Germinal center (tissue), 1 donor: ENCODE measurements at places on chromosomes 4 and X.

GRCh38 chr4:6937754-6938153 lies 28.1 kb downstream of the TBC1D14 start:
- DNase-seq, result no peak

- DNase-seq, result no peak
Measured at GRCh38 chr4:76811604-76812412, 86.1 kb downstream of the SOWAHB start.

- DNase-seq, result no peak
Measured at GRCh38 chr4:142933207-142933606, 87.1 kb upstream of the INPP4B start.

- no peak for DNase-seq
Measured at GRCh38 chrX:133267621-133268020, 49.5 kb upstream of the TFDP3 start.

DNA sequence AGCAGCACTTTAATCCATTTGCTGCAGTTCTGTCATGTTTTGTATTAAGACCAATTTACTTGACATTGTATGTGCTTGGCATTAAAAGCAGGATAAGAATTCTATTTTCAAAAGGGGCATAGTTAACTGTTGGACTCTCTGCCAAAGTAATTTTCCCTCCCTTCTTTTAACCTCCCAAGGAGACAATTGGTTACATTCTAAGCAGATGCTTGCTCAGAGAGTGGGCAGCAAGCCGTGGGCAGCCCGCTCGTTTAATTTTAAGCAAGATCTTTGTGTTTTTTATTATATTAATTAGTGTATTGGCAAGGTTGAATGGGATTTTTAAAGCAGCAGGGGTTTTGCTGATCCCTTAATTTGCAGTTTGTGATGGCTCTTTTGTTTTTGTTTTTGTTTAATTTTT lies 37.1 kb upstream of the KLHL8 start:
- no peak for DNase-seq

DNA sequence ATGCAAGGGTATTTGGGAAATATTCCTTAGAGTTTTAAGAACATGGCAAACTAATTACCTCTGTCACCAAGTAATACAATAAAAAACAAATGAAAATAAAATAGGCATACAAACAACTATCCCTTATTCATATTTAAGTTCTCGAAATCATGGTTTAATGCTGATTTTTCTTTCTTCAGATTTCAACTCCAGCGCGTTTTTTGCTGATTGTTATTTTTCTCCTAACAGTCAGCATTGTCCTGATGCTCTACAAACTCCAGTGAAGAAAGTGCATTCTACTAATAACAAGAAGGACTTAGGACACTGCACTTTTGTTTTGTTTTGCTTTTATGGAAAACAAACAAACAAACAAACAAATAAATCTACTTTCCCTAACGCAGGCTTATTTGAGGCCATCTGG lies 282.4 kb downstream of the FSTL5 start:
- DNase-seq, result no peak

- DNase-seq, result no peak
Measured at GRCh38 chrX:128699716-128700285, 647.6 kb upstream of the ACTRT1 start.

- no peak for DNase-seq
Measured at GRCh38 chrX:23952391-23952790, 44.6 kb downstream of the CXorf58 start.

GRCh38 chr4:173835903-173836302 lies 305.9 kb upstream of the HAND2 start:
- no peak for DNase-seq

DNA sequence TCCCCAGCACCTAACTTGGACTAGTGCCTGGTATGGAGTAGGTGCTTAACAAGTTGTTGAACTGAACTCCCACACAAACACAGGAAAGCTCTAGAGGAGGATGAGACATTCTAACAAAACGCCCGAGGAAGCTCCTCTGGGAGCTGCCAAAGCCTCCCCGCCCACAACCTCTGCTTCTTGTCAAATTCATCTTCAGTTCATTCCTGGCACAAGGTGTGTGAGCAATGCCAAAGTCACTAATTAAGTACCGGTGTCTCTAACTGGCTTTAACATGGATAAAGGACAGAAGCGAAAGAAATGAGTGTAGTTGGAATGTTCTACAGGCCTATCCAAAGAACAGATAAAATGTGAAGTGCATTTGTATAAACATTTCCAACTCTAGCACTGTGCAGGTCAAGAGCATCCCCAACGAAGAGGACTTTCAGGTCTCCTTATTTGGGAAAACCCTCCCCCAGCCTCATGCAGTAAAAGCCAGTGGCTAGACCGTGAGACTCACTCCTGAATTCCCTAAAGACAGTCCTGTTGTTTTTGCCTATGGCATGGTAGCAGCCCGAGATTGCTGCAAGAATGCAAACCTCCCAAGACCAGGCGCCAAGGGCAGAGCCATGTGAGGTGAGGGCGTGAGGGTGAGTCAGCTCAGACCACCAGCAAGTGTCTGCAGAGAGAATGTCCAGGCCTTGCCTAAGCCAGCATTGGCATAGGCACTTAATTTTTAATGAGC lies 72.2 kb upstream of the KLF3 start:
- no peak for DNase-seq

DNA sequence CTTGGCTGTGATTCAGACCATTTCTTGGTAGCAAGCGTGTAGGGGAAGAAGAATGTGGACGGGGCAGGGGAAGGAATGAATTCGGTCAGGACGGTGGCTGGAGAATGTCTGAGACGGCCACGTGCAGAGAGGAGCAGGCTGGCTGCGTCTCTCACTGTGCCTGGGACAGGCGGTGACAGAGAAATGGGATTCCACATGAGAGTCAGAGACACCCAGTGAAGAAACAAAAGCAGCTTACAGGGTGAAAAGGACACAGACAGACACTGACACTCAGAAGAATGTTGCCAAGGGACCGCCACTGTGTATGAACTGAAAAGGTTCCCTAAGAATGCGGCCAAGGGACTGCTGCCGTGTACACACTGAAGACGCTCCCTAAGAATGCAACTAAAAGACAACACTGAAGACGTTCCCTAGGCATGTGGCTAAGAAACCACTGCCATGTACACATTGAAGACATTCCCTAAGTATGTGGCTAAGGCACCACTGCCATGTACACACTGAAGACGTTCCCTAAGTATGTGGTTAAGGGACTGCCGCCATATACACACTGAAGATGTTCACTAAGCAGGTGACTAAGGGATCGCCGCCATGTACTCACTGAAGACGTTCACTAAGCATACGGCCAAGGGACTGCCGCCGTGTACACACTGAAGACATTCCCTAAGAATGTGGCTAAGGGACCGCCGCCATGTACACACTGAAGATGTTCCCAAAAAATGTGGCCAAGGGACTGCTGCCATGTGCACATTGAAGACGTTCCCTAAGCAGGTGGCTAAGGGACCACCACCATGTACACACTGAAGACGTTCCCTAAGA lies 49.1 kb downstream of the DHRSX start:
- DNase-seq, result no peak

- DNase-seq, result peak; percentile 4
Measured at GRCh38 chrX:15143050-15143824, 126.6 kb downstream of the ASB9 start.

DNA sequence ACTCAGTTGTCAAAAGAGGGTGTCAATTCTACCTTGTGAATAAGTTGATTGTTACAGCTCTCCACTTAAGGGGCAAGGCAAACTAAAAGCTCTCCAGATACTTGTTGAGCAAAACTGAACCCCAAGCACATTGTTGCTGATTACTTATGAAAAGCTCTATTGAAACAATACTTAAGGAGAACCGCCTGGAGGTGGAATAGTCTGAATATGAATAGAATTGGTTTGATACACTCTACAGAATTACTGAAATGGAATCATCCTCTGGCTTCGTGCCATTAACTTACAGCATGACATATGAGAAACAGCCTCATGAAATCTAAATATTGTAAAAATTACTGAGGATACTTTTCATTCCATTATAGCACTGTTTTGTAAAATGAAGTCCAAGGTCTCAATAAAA lies 127.0 kb upstream of the SH3RF1 start:
- no peak for DNase-seq

GRCh38 chr4:113761620-113762185 lies at the start of gene CAMK2D:
Gene CAMK2D, minus strand, starts transcription at chr4:113761738. Its CDS starts 670 bp downstream, at chr4:113761068.
- DNase-seq, result peak; percentile 69

DNA sequence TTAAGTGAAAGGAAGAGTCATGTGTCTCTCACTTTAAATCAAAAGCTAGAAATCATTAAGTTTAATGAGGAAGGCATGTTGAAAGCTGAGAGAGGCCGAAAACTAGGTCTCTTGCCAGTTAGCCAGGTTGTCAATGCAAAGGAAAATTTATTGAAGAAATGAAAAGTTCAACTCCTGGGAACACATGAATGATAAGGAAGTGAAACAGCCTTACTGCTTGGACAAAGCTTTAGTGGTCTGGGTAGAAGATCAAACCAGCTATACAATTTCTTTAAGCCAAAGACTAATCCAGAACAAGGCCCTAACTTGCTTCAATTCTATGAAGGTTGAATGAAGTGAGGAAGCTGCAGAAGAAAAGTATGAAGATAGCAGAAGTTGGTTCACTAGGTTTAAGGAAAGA lies 24.9 kb downstream of the RHOH start:
- no peak for DNase-seq
